ENCODE measurements at places on chromosomes 11 and 22. TPM values are rescaled to one million over a fixed set of nuclear protein-coding genes. Genes with fewer than 3 reads are reported as not detected.

Gene SCGB2A2
- not detected for total RNA-seq

DNA sequence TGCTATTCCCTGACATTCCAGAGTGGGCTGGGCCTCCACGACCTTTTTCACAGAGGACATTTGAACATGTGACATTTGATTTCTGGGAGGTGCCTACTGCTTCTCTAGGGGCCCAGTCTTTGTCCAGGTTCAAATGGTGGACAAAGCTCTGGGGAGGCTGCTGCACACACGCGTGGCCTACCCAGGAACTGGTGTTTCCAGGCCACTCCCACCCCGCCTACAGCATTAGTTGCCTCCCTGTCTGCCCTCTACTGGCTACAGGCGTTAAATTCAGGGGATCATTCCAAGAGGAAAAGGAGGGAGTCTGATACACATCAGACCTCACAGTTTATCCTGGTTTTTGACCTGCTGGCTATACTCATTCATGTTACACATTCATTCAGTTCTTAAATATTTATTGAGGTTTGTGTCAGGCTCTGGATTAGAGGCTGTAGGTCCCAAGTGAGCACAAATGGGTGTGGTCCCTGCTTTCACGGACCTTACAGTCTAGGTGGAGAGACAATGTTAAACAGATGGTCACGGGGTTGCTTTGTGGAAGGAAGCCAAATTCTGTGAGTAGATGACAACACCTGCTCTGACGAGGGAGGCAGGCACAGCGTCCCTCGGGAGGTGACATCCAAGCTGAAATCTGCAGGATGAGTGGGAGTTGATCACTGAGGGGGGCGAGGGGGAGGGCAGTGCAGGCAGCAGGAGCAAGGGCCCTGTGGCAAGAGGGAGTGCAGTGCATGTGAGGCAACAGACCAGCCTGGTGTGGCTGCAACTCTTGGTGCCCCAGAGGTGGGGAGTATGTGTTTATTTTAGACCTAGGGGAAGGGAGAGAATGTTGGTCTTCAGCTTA is 11.8 kb downstream of the TUB start:
- no peak overlapping the region for H3K4me3 ChIP-seq
- no peaks in the 10 kb centered on the region for H3K36me3 ChIP-seq
- H3K27me3 ChIP-seq = no peaks in the 10 kb centered on the region

Gene APOL3
- total RNA-seq = 43.1 TPM

GRCh38 chr11:95897731-95898130 is 26.2 kb downstream of the MTMR2 start:
- no peaks in the 10 kb centered on the region for H3K36me3 ChIP-seq
- H3K27ac ChIP-seq = no peak overlapping the region
- H3K4me1 ChIP-seq = no peaks in the 10 kb centered on the region
- no peak for DNase-seq

DNA sequence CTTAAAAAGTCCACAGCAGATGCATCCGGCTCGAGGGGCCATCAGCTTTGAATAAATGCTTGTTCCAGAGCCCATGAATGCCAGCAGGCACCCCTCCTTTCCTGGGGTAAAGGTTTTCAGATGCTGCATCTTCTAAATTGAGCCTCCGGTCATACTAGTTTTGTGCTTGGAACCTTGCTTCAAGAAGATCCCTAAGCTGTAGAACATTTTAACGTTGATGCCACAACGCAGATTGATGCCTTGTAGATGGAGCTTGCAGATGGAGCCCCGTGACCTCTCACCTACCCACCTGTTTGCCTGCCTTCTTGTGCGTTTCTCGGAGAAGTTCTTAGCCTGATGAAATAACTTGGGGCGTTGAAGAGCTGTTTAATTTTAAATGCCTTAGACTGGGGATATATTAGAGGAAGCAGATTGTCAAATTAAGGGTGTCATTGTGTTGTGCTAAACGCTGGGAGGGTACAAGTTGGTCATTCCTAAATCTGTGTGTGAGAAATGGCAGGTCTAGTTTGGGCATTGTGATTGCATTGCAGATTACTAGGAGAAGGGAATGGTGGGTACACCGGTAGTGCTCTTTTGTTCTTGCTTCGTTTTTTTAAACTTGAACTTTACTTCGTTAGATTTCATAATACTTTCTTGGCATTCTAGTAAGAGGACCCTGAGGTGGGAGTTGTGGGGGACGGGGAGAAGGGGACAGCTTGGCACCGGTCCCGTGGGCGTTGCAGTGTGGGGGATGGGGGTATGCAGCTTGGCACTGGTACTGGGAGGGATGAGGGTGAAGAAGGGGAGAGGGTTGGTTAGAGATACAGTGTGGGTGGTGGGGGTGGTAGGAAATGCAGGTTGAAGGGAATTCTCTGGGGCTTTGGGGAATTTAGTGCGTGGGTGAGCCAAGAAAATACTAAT is 1.9 kb downstream of the NEAT1 start:
- peak overlapping the region; percentile 89 for H3K4me3 ChIP-seq
- no peaks in the 10 kb centered on the region for H3K27me3 ChIP-seq
- peak; percentile 72 for DNase-seq
- peaks cover 52% of the 10 kb centered on the region for H3K4me1 ChIP-seq

Measured in CD8-positive, alpha-beta memory T cell (primary cell).